RWPE2 (cell line): ENCODE measurements at places on chromosomes 4 and X.
A peak's percentile ranks its signal among the peaks of the same experiment; 100 is the strongest.

DNA sequence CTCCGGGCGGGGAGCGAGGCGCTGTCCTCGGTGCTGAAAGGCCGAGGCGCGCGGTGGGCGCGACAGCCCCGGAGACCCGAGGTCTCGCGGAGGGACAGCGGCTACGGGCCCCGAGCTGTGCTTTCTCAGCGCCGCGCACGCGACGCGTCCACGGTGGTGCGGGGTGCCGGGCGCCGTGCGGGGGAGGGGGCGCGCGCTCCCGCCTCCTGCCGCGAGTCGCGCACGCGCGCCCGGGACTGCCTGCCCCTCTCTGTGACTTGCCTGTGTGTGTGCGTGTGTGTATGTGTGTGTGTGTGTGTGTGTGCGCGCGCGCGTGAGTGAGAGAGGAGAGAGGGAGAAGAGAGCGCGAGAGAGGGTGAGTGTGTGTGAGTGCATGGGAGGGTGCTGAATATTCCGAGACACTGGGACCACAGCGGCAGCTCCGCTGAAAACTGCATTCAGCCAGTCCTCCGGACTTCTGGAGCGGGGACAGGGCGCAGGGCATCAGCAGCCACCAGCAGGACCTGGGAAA lies at the start of gene GRIA2:
GRIA2 (plus strand) TSS at position 358 of the 511 bp plus-strand sequence. CDS start 315 bp downstream, outside the sequence.
- DNase-seq, result no peak

- DNase-seq, result no peak
Observed at GRCh38 chrX:83469551-83469950, 38.5 kb upstream of the POU3F4 start.

DNA sequence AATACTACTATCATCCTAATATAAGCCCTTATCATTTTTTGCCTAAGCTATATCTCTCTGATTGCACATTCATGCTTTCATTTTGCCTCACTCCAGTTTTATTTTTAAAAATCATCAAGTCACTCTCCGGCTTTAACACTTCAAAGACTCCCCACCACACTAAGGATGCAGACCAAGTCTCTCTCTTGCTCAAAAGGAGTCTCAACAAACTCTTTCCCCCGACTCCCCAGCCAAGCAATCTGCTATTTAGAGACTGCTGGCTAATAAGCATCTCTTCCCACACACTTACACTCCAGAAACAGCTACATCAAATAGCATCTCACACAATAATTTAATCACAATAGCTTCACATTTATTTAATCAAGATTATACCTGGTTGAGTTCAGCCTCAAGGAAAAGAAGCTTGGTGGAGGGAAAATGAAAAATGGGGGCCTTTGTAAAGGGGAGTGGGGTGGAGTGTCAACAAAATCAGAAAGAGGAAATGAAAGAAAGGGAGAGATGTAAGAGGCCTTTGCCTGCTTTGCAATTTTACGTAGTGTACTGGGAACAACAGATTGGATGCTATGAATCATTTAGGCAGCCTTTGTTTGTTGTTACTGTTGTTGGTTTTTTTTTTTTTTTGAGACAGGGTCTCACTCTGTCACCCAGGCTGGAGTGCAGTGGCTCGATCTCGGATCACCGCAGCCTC lies 104.1 kb upstream of the MCF2 start:
- no peak for DNase-seq

DNA sequence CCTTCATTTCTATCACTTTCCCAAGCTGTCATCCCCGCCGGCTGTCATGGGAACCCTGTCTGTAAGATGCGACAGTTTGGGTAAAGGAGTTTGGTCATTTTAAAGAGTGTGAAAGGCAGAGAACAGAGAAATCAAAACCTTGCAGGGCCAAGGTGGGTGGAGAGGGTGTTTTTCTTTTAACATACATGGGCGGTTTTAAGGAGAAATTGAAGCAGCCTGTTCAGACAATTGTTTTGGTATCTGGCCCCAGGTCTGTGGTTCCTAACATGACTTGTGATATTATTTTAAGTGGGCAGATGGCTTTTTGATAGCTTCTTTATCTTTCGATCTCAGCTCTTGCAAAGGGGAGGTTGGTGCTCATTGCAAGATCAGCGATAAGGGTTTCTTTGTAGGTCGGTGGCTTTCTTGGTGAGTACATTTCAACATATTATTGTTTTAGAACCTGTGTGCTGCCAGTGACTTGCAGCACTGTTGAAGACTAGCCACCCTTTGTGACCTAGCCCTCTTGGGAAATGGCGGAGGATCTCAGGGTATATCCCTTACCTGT lies 3.7 kb downstream of the PPP1R3F start:
- DNase-seq, result no peak

GRCh38 chrX:35890699-35891098 lies 28.8 kb upstream of the CFAP47 start:
- no peak for DNase-seq

DNA sequence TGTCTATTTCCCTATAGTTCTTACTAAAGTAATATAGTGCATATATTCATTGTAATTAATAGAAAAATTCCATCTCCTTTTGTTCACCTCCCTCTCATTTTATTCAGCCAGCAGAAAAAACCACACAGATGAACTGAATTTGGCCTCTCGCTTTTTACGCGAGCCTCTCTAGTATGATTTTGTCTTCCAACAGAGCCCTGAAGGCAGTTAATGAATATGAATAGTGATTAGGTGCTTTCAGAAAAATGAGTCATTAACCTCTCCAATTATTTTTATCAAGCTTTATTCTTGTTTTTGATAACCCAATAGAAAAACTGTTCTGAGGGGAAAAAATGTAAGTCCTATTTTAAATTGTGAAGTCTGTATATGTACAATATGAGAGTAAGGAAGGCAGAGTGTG lies 74.1 kb downstream of the ZAR1 start:
- no peak for DNase-seq

DNA sequence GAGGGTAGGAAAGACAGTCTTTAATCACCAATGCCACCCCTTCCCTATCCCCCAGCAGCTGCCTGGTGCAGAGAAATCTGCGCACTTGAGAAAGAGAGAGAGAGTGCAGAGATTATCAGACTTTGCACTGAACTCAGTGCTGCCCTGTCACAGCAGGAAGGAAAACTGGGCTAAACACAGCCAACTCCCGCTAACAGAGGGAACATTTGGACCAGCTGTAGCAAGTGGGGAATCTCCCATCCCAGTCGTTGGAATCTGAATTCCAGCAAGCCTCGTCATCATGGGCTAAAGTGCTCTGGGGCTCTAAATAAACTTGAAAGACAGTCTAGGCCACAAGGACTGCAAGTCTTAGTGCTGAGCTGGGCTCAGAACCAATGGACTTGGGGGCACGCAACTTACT lies 168.7 kb downstream of the DLG3 start:
- DNase-seq, result no peak

GRCh38 chr4:71456841-71457240 lies 118.0 kb downstream of the SLC4A4 start:
- no peak for DNase-seq

- peak; percentile 66 for DNase-seq
Observed at GRCh38 chr4:57080781-57081650, 29.2 kb downstream of the IGFBP7 start.

- no peak for DNase-seq
Observed at GRCh38 chr4:10239982-10240654, 123.5 kb upstream of the WDR1 start.

DNA sequence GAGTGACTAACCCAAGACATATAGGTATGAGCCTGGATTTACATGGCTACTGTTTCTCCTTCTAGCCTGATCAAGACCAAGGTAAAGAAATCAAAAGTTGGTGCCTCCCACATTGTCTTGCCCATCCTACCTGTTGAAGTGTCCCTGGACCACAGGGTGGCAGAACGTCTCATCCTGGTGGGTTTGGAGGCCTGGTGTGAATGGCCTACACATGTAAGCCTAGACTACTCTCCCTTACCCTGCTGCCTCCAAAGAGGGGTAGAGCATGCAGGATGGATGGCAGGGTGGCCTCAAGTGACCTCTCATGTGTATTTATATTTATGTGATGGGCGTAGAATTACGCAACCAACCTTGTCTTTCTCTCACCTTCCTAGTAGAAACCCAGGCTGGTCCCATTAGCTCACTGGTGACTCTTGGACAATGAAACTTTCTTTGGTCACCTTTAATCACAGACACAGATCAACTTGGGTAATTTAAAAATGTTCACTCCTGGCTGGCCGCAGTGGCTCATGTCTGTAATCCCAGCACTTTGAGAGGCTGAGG lies 73.3 kb upstream of the SOD3 start:
- DNase-seq, result no peak

DNA sequence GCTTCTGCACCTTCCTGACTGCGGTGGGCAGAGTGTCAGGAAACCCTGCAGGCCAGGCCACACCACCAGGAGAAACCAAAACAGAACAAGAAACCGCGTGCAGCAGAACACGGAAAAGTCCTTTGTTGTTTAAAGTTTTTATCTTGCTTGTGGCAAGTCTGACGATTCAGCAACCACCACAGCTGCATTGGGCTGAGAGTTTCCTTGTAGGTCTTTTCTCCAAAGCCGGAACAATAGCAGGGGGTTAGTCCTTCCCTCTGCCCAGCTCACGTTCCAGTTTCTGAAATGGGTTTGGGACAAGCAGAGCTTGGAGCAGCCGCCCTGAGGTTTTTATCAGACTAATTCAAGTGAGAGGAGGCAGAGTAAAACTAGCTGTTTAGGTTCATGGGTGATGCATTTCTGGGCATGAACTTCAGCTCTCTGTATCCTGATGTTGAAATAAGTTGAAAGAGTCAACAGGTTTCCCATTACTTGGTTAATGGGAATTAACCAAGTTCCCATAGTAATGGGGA lies 216.9 kb downstream of the PTTG2 start:
- no peak for DNase-seq

DNA sequence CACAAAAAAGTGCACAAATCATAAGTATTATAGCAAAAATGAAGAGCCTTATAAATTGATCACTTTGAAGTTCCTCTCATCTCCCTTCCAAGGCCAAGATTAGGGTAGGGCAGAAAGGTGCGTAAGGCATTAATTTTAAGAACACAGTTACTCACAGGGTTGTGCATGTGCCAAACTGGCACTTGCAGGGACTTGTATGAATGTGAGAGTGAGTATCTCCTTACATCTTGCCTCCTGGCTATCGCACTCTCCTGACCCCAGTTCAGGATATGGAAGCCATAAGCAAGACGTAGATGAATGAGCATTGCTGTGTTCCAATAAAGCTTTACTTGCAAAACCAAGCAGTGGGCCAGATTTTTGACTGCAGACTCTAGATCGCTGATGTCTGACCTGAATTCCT lies 510.1 kb upstream of the AADAT start:
- DNase-seq, result no peak

- DNase-seq, result no peak
Observed at GRCh38 chr4:141524116-141524515, 112.3 kb upstream of the IL15 start.

- DNase-seq, result no peak
Observed at GRCh38 chrX:48789366-48790220, 3.2 kb downstream of the GATA1 start.

DNA sequence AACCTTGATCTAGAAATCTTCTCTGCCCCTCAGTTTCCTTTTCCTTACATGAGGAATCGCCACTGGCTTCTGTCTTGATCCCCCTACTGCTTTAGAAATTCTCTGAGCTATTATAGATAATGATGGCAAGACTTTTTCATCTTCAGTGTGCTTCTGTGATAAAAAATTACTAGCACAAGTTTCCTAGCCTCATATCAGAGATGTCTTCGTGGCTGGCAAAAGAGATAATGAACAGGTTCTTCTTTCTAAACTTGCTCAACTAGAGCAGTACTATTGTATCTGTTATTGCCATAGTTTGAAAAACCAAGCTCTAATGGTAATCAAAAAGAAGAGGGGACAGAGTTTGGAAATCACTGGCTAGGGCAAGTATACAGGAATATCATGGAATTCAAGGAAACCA lies 4.1 kb upstream of the PDGFC start:
- DNase-seq, result no peak

DNA sequence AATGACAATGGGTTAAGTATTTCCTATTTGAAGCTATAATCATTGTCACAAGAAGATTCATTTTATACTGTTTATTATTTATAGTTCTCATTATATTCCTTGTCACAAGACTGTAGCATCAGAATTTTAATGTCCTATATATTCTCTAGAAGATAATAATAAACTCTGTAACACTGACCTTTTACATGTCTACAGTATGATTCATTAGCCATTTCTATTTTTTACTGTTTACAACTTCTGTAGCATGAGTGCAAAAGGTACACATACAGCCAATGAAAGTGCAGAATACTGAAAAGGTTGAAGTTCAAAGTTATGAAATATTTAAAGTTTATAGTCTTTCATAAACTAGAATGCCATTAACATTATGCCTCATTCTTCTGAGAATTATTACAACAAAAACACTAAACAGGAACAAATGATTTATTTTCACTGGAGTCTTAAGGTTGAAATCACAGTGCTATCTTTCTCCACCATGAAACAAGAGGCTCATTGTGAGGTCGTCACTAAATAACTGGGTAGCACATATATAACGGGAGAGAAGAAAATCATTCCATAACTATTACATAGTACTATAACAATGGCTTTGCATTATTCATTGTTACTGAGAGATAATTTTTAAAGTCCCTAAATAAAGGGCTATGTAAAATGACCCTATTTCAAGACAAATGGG lies 4.9 kb downstream of the PRR32 start:
- DNase-seq, result no peak

DNA sequence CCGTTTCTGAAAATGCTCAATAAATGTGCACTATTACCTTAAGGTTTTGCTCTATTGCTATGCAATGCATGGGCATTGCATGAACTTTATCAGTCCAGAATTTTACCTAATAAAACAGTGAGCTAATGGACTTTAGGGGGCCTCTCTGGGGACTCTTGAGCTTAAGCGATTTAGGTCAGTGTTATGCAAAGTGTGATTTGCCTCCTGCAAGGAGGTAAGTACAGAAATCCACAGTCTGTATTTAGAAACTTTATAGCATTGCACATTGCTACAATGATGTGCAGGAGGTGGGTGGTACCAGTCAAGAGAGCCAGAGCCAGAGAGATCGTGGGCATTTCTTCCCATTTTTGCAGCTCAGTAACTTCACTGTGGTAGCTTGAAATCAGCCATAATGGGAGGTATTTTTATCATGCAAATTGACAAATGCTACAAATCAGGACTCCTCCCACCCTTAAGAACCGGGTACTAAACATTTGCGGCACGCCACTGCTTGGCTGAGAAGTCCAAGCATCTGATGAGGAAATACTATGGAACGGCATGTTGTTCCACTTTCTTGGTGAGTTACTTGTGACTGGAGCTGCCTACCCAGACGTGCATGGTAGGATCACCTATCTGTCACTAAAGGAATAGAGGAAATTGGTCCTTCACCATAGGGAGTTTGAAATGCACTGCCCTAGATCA lies 174.6 kb upstream of the PGRMC2 start:
- no peak for DNase-seq
